DMS 273 treated with DMSO at 0.1 percent for 48 hours (cell line): ENCODE measurements at places on chromosomes 1 and 21.
A peak's percentile ranks its signal among the peaks of the same experiment; 100 is the strongest.

DNA sequence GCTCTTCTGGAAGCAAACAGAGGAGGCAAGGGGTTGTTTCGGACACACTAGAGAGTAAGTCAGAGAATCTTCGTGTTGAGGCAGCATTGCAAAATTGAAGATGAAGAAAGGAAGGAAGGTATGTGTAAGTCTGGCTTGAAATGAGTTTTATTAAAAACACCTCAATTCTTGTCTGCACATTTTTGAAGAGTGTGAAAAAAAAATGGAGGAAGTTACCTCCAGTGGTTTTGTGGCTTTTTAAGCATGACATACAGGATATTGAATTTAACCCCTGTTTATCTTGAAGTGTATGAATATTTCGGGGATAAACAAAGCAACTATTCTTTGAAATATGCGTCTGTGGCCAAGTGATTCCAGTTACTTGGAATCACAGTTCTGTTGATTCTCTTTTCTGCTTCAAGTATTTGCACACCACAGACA, 203.2 kb upstream of the SGIP1 start:
- DNase-seq = no peak

DNA sequence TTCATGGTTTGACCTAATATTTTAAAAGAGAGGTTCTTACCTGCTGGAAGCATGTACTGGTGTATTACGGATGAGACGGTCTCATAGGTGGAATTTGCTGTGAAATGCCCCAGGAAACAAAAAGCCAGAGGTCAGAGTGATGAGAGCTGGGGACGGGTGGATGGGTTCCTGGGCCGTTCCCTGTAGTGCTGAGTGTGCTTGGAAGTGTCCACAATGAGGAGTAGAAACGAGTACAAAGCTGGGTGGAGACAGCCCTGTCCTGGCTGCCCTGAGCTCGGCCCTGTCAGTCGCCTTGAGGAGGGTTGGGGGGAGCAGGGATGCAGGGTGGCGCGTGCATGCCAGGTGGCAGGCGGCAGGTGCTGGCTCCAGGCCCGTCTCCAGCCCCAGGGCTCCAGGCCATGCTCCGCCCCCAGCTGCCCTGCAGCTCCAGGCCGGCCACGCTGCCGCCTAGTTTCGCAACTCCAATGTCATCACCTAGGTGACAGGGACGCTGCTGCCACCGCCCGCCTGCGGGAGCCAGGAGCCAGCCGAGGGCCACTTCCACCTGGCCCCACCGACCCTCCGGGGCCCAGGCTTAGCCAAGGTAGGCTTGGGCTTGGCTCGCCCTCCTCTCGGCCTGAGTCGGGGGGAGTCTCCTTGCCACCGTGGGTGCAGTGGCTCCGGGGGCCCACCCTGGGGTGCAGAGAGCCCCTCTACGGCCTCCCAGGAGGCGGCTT, 16.4 kb downstream of the TP73 start:
- peak; percentile 44 for DNase-seq

GRCh38 chr1:109513110-109513710, 3.7 kb upstream of the AMIGO1 start:
- DNase-seq = no peak

DNA sequence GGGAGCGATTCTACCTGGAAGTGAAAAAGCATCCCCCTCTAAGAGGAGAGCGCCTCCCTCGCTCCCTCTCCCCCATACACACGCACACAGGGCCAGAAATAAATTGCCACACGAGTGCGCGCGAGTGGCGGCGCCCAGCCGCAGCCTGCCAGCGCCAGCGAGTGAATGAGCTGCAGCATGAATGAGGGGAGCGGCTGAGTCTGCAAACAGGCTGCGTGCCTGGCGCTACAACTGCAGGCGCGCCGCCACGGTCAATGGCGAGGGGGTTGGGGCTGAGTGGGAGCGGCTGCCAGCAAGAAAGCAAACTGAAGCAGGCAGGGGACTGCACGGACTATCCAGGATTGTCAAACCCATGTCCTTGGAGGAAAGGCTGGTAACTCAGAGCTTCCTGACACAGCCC, 2.2 kb downstream of the CAMK1G start:
- DNase-seq = no peak

GRCh38 chr1:97849345-97850340, 71.2 kb downstream of the DPYD start:
- no peak for DNase-seq

GRCh38 chr1:172402878-172403569, 17.5 kb upstream of the C1orf105 start:
- no peak for DNase-seq

- DNase-seq = no peak
These were observed 233.2 kb upstream of the PBX1 start for GRCh38 chr1:164325786-164326185.

GRCh38 chr1:40625076-40625475, 40.4 kb downstream of the RIMS3 start:
- peak; percentile 99 for DNase-seq

DNA sequence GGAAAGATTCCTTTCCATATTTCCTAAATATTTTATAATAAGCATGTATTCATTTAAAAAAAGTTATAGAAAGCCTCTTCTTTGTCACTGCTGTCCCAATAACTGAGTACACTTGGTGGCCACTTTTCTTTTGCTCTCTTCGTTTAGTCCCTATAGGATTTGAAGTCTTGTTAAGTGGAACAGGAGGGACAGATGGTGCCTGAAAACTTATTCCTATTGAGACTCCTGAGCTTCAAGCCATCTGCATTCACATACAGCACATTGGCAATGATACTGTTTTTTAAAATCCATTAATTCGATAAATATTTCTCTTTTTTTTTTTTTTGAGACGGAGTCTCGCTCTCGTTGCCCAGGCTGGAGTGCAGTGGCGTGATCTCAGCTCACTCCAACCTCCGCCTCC, 2.0 kb upstream of the ZBTB40 start:
- peak; percentile 43 for DNase-seq

DNA sequence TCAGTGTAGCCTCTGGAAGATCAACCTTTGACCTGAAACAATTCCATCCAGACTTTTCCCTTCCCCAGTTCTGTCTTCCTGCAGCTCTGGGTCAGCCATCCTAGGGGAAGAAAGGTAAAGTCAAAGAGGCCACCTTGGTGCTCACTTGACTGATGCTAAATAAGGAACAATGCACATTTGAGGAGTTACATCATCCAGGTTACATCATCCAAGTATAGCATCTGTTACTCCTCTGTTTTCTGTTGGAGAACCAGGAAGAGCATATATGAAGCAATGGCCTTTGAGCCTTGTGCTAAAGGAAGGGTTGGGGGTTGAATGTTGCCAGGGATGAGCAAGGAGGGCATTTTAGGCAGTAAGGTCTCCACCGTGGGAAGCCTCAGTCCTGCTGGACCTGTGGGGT, 3.1 kb upstream of the DSCAM start:
- no peak for DNase-seq

GRCh38 chr1:156775799-156776198, 8.5 kb downstream of the PRCC start:
- no peak for DNase-seq

DNA sequence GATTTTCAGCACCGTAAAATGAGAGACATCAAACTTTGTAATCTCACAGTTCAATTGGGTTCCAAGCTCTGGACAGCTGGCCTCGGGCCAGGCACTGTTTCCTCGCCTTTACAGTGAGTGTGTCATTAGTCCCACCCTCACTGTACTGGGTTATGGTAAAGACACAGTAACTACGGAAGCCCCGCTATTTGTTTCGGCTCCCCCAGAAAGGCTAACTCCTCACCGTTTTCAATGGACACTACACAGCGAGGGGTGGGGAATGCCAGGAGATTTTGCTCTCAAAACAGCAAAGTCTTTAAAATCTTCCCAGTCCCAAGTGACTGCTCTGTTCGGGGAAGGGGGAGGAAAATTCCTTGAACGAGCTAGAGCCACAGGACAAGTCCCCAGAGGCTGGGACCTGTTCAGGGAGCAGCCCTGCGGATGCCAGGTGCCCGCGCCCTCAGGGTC, 757 bp upstream of the SPSB1 start:
- no peak for DNase-seq

DNA sequence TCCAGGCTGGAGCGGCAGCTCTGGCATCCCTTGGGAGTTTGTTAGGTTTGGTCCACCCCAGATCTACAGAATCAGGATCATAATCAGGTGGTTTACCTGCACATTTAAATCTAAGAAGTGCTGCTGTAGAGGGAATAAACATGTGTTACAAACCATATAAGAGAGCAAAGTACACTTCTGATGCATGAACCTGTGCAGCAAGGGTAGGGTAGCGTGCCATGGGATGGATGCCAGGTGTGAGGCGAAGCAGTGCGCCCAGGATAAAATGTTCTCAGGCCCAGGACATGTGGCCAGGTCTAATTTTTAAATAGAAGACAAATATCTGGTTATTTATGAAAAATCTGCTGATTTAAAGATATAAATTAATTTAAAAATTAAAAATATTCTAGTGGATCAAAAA, 308.8 kb upstream of the USP24 start:
- no peak for DNase-seq

DNA sequence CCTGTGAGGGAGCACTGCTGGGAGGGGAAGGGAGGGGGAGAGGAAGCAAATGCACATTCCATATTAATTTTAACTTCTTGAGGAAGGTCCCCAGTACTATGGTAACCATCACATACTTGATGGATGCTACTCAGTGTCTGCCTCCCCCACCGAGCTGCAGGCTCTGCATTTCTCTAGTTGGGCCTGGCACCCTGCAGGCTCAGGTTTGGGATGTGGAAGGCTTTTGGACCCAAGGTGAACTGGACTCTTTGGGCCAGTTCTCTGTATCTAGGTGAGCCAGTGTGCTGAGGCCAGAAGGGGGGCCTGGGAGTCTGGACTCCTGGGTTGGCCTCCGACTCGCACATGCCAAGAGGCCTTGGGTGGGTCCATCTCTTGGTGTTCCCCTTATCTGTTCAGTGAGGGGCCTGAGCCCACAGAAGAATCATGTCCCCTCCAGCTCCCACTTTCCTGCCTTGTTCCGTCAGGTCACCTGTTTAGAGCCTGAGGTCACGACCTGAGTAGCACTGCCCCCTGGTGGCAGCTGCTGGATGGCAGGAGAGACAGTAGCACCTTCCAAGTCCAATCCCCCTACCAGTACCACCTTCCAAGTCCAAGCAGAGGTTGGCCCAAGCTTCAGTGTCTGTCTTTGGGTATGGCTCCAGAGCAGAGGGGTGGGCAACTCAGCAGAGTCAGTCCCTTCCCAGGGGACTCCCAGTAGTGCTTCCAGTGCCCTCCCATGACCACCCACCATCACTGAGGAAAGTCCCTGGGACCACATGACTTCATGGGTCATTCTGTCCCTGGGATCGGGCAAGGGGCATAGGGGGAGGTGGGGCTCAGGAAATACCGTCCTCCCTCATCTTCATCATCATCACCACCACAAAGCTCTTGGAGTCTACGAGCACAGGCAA, 241.8 kb downstream of the TRABD2B start:
- DNase-seq = no peak

DNA sequence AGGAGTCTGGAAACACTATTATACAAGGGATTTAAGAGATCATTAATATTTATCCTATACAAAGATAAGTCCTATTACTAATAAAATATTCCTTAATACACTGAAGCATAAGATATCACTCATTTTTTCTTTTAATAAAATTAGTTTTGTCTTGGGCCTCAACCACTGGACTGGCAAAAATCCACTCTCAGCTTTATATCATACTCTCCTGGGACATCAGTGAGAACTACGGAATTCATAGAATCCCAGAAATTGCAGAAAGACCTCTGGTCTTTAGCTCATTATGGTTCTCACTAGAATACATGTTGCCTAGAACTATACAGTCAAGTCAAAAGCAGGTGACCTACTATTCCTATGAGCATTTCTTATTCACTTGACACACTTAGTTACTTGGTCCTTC, 285.0 kb downstream of the LRRC40 start:
- no peak for DNase-seq

DNA sequence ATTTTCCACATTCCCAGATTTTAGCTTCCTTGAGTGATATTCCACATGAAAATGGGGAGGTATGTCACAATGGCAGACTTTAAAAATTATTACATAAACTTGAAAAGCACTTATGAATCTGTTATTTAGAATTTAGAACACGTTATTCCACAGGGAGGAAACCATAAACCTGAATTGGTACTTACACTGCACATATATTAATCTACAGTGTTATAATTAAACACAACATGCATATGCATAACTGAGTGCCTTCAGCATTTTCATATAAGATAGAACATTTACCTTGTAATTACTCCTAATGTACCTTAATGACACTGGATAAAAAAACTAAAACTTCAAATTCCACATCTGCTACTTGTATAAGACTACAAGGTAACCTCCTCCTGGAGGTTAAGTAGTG, 9.8 kb downstream of the ARHGAP29 start:
- no peak for DNase-seq

DNA sequence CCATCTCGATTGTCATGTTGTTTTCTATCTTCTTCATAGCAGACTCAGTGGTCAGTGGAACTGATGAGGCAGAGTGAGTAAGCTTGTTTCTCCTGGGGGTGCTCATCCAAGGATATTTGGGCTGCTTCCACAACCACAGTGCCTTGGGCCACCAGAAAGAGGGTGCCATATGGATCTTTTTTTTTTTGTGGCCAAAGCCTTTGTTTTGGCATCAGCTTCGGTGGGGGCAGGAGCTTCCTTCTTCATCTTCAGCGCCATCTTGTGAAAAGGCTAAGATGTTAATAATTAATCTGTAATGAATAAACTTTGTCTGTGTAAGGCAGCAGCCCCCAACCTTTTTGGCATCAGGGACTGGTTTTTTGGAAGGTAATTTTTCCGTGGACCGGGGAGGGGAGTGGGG, 6.6 kb upstream of the PLPP3 start:
- DNase-seq = no peak

- no peak for DNase-seq
These were observed 453.2 kb upstream of the VAMP3 start for GRCh38 chr1:7317888-7318287.
